ENCODE measurements at places on chromosomes 3 and 15.

DNA sequence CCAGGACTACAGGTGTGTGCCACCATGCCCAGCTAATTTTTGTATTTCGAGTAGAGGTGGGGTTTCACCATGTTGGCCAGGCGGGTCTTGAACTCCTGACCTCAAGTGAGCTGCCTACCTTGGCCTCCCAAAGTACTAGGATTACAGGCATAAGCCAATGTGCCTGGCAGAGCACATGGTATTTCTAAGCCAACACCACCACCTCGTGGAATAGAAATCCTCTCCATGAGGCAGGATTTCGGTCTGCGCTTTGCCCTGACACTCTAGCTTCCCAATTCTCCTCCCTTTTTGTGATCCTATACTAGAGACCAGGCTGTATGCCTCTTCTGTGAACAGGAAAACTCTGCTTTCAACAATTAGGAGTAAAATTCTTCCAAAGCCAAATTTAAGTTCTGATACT is 372.2 kb downstream of the VGLL3 start:
- DNase-seq, result no peak

- DNase-seq, result no peak
These were observed 68.5 kb downstream of the GPR176 start for GRCh38 chr15:39851500-39852092.

DNA sequence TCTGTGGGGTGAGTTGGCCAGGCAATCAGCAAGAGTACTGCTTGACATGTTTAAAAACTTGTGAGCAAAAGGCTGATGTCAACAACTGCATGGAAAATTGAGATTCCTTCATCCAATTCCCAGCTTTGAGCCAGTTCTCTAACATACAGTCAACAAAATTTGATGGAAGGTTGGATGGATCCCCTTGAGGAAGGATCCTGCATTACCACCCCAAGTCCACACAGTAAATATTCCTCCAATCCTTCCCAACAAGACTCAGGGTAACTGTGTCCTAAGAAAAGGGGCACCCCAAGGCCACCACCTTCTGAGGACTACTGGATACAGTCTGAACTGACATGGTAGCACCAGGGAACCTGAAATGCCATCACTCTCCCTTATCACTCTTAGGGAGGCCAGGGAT is 15.1 kb downstream of the GLB1 start:
- no peak for DNase-seq

DNA sequence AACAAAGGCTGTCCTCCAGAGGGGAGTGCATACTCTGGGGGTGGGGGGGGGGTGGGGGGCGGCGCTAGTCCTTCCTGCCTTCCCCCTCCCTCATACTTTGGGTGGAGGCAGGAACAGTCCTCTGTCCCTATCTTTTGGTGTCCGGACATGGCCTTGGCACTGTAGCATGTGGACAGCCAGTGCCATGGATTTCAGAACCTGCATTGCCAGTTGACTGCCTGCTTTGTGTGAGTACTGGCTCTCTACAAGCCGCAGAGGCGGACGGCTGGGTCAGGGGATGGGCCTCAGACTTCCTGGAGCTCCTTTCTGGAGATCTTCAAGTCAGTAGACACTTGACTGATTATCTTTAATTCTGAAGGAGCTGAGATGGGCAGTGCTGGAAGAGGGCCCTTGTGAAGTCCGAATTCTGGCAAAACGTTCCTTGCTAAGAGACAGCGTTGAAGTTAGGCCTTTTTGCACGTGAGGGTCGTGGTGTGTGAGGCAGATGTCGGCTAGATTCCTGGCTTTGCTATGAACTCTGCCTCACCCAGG is 2.5 kb downstream of the CLDN11 start:
- no peak for DNase-seq

DNA sequence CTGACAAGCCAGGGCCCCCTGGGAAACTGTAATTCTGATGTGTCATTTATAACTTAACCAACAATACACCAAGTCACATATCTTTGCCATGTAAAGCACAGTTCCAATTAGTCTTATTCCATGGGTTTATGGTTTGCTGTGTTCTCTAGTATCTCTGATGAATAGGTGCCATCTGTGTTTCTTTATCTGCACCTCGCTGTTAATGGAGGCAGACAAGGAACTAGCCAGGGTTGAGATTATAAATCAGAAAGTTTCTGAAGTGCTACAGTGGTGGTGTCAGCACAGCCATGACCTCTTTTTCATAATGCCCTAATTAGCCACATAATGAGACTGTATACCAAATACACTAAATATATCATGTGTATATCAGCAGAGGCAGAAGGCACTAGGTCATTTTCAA is 866.4 kb downstream of the PLOD2 start:
- DNase-seq, result no peak

GRCh38 chr3:74546426-74546825 is 68.0 kb downstream of the CNTN3 start:
- DNase-seq, result no peak

GRCh38 chr3:150631515-150632221 is 28.5 kb downstream of the SELENOT start:
- no peak for DNase-seq

GRCh38 chr3:55828712-55829111 is 341.6 kb upstream of the WNT5A start:
- DNase-seq, result no peak

- no peak for DNase-seq
These were observed 214.8 kb upstream of the ARHGEF26 start for GRCh38 chr3:153906366-153906765.

GRCh38 chr15:74036271-74037170 is 42.0 kb downstream of the PML start:
- no peak for DNase-seq

DNA sequence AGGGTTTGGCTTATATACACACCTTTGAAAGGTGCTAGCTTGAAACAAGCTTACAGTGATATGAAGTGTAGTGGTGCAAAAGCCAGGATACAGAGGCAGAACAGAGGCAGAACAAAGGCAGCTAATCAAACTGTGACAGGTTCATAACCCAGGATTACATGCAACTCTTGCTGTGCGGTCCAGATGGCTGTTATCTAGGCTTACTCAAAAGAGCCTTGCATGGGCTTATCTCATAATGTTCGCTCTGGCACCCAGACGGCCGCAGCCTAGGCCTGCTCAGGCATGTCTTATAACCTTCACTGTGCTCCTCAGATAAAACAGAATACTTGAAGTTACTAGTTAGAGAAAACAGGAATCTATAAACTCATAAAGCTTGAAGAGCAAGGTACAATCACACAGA is 22.8 kb upstream of the NOX5 start:
- DNase-seq, result no peak

GRCh38 chr15:66824424-66824823 is 122.4 kb downstream of the SMAD6 start:
- no peak for DNase-seq

GRCh38 chr15:90593499-90594158 is 63.9 kb downstream of the CRTC3 start:
- no peak for DNase-seq

- DNase-seq, result no peak
These were observed 343.0 kb upstream of the PLSCR5 start for GRCh38 chr3:146948186-146948585.

- DNase-seq, result no peak
These were observed 41.3 kb downstream of the CDAN1 start for GRCh38 chr15:42695527-42696071.

- DNase-seq, result no peak
These were observed 86.0 kb upstream of the ALDH1L1 start for GRCh38 chr3:126266291-126266840.
